Right ventricle myocardium inferior (tissue), 1 donor: ENCODE measurements at places on chromosomes 3 and 15. TPM values are rescaled to one million over a fixed set of nuclear protein-coding genes. Genes with fewer than 3 reads are reported as not detected.
A peak's percentile ranks its signal among the peaks of the same experiment; 100 is the strongest.

- no peak for DNase-seq
Measured at GRCh38 chr3:149586871-149587270, 71.0 kb downstream of the WWTR1 start.

DNA sequence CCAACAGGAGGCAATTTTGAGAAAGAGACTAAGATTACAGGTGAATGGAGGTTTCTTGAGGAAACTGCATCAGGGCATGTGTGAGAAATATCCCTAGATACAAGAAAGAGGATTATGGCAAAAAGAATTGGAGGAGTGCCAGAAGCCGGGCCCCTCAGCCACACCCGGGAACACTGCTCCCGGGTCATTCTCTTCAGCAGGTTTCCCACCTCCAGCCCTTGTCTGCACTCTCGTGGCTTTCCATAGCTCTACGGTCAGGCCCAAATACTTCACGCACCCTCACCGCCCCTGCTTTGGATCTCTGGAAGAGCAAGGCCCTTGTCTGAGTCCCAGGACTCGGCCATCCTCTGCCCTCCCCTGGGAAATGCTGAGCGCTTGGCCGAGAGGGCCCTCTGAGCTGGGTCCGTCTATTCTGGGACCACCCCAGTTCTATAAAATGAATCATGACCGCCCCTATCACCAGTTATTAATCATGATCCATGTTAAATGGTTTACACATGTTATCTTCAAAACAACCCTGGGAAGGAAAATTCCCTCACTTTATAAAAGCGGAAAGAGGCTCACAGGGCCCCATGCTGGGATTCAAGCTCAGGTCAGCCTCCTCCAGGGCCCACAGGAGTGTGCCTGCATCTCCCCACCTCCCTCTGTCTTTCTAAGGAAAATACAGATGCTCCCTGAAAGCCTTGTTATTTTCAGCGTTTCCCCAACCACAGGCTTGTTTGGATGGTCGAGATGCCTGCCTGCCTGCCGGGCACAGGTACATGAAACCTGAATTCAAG lies 38.8 kb upstream of the SPTBN5 start:
- no peak for DNase-seq

DNA sequence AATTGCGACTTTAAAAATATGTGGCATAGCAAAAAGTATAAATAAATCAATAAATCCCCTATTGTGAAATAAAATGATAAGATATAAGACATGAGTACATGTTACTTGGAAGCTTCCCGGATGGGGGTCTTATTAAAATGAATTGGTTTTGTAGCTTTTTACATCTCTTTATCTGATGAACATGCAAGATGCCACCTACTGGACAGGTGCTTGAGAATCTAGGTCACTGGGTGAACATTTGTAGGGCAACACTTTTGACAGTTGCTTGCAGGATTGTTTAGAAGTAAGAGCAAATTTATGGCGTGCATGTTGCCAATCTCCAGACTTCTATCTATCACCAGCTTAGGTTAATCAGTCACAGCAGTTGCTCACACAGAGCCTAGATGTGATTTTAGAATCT lies 362.7 kb upstream of the SUCLG2 start:
- no peak for DNase-seq

GRCh38 chr15:88322461-88322860 lies 65.9 kb upstream of the NTRK3 start:
- DNase-seq = no peak

DNA sequence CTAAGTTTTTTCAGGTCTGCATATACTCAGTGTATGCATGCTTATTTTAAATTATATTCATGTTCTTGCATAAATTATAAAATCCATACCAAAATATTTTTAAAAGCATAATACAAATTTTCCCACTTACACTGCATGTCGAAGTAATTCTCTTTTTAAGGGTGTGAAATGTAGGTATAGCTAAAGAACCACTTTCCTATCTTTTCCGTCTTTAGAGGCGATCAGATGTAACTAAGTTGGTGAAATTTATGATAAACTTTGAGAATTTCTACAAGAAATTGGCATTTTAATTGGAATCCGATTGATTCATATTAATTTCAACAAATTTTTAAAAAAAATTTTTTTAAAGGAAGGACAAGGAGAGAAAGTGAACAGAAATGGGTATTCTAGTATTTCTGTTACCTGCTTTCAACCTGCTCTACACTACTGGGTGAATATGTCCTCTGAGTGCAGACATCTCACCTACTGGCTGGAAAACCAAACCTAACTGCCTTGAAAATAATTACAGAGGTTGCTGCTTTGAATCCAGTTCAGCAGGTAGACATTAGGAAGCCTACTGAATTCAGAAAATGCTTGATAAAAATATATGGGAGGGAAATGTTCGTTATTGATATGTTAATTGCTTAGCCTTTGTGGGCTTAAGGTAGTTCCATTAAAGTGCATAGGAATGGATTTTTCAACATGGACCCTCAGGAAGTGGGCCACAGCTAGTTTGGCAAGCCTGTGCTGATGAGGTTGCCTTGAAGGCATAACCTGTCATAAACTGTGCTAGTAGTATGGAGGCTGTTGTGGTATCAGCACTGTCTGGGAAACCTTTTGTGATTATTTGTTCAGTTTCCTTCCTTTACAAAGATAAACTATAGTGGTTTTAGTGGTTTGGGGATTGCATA lies 5.1 kb downstream of the TRIM71 start:
- no peak for DNase-seq

GRCh38 chr15:49645941-49646340 lies 25.1 kb downstream of the DTWD1 start:
- peak; percentile 54 for DNase-seq

- DNase-seq = no peak
Measured at GRCh38 chr3:31636694-31637442, 104.1 kb downstream of the STT3B start.

- DNase-seq = no peak
Measured at GRCh38 chr15:64182859-64183370, 20.1 kb upstream of the PPIB start.

- DNase-seq = peak; percentile 49
Measured at GRCh38 chr3:10506696-10507095, 1.3 kb upstream of the ATP2B2 start.

DNA sequence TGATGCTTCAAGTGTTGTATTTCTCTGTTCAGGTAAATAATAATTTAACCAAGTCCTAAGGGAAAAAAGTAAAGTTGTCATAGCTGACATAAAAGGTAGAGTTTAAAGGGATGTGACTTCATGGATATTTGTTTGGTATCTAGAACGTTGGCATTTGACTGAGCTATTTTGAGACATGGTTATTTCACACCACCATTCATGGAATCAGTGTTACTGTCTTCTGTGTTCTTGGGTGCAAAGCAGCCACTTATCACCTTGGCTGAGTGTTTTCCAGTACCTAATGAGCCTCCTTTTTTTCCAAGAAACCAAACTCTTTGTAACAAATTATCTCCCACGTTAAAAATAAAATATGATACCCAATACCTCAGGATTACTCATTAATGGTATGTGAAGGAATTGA lies 155.8 kb downstream of the GHSR start:
- no peak for DNase-seq

DNA sequence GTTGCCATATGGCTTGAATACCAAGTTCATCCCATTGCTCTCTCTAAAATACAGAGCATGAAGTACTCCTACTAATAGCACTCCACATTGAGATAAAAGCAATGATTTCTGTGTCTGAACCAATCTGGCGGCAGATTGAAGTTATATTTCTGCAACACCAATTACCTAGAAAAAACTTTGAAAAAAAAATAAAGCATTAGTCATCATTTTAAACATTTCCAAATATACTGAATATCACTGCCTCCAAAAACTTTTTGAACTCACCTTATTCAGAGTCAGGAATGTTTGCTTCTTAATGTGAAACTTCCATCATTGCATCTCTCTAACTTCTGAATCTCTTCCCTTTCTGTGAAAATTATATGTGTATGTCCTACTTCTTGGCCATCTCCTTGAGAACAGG lies 540.5 kb downstream of the GRM7 start:
- no peak for DNase-seq

DNA sequence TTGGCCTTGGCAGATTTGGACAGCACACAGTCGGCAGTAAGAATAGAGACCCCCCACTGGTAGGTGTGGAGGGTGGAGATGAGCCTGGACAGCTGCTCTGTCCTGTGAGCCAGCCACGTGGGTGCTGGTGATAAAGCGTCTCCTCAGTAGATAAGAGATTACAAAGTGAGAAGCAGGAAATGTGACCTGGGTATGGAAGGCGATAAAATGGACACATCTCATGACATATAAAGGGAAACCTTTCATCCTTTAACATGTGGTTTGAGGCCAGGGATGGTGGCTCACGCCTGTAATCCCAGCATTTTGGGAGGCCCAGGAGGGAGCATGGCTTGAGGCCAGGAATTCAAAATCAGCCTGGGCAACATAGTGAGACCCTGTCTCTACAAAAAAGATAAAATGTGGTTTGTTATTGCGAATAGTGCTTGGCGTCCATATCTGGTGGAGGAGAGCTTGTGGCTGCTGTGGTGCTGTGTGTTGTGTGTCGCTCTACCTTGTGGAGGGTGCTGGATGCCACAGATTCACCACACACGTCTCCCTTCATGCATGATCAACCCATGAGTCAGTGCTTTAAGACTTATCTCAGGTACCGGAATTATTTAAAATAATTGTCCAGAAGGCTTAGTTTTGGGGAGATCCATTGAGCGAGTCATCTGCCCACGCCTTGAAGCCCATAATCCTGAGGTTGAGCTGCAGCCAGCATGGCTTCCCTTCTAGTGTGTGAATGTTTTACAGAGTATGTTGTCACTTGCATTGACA lies 157.0 kb downstream of the GABRG3 start:
- DNase-seq = no peak

The GPR27 gene
- total RNA-seq = 3.7 TPM

The SNX33 gene
- 13.3 TPM for total RNA-seq

The PPP1R14D gene
- not detected for total RNA-seq

The EPHB3 gene
- total RNA-seq = 1.6 TPM

The TTLL13 gene
- not detected for total RNA-seq

The TTLL3 gene
- total RNA-seq = 10.6 TPM

The ADCY5 gene
- total RNA-seq = 232 TPM
